ENCODE measurements at places on chromosomes 2 and 18. TPM values are rescaled to one million over a fixed set of nuclear protein-coding genes. Genes with fewer than 3 reads are reported as not detected.

GRCh38 chr2:162090109-162090508 is 16.1 kb upstream of the DPP4 start:
- DNase-seq = no peak

Gene PFN4
- 0.52 TPM for polyA plus RNA-seq

Gene CCDC85A
- polyA plus RNA-seq = not detected

- DNase-seq = no peak
These were observed 210.5 kb upstream of the PIK3C3 start for GRCh38 chr18:41744421-41745030.

DNA sequence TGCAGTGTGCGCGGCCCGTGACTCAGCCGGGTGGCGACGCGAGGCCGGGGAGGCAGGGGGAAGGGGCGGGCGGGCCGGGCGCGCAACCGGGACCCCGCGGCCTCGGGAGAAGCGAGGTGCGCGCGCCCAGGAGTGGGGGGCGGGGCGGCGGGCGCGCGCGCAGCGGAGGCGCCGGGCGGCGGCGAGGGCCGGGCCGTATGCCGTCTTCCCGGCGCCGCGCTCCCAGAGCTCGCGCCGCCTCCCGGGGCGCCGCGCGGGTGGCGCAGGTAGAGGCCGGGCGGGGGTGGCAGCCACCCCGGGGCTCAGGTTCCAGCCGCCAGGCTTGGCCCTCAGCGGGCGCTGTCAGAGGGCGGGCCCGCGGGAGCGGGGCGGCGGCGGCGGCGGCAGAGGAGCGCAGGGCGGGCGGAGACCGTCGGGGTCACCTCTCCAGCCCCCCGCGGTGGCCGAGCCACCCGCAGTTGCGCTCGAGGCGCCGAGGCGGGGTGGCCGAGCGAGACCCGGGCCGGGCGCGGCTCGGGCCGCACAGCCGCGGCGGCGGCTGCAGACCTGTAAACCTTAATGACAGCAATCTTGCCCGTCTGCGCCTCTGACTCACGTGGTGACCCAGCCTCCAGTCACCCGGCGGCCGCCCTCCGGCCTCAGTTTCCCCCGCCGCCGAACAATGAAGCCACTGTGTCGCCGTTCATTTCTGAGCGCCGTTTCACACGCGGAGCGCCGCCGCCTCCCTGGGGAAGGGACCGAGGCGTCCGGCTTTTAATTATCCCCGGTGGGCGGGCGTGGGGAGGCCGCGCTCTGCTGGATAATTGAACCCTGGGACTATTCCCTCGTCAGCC is 25.3 kb upstream of the SMAD7 start:
- DNase-seq = no peak
